Activated CD4-positive, alpha-beta T cell treated with anti-CD3 and anti-CD28 coated beads for 1 hour (primary cell): ENCODE measurements at places on chromosomes 6 and 20.

DNA sequence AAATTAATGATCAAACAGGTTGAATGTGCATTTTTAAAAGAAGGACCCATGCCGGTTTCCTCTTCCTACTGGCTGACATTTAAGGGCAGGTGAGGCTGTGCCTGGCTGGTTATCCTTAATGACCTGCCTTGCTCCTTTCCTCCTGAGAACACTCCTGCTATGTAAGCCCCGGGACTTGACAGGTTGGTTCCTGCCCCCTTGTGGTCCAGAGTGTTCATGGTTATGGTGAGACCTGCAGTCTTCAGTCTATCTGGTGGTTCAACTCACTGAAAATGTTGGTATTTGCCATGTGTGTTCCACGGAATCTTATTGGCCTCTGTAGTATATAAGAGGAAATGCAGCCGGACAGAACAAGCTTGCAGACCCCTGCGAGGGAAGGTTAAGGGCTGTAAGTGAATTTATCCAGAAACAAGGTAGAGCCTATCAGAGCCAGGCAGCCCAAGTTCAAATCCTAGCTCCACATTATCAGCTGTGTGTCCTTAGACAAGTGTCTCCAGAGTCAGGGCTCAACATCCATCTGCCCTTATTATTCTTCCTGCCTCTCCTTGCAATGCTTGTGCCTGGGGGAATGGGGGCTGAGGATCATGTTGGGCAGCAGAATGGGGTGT lies 5.2 kb upstream of the BPIFA3 start:
- DNase-seq: no peak

- DNase-seq: no peak
Measured at GRCh38 chr20:35015863-35016193, 60.2 kb downstream of the MYH7B start.

DNA sequence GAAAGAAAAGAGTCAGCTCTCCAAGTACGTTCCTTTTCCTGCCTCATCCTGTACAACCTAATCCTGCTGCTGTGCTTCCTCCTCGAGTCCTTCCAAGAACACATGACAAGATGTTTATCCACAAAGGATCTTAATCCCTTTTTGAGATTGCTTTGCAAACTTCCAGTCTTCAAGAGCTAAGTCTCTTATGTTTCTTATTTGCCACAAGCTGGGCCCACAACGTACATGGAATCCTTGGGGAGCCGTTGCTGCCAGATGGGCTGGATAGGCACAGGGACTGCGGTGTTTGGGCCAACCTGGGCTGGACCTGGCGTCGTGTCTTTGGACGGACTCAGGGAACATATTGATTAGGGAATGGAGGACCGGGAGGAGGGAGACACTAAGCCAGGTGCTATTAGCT lies 79.7 kb upstream of the AFDN start:
- no peak for DNase-seq

DNA sequence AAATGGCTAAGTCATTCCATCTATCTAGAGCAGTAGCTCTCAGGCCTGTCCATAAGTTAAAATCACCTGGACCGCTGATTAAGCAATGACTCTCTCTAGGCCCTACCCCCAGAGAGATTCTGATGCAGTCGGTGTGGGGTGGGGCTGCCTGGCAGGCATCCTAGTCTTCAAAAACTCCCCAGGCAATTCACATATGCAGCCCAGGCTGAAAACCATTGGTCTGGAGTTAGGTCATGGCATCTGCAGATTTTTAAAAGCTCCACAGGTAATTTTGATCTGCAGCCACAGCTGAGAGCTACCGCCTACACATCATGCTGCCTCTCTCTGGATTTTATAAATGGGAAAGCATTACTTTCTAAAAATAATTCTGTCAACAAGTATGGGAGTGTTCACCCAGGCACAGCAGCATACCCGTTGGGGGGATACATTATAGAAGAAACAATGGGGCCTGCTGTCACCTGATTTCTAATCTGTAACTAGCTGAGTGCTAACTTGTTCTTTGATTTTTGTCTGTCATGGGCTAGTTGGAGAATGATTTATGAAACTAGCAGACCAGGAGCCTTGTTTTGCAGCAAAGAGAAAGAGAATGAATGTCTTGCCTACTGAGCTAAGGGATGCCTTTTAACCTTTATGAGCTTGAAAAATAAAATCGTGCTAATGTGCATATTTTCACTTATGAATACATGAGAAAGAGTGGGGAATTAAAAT lies 44.1 kb upstream of the ATXN1 start:
- DNase-seq: no peak

- no peak for DNase-seq
Measured at GRCh38 chr6:22826961-22827360, 257.6 kb downstream of the HDGFL1 start.

DNA sequence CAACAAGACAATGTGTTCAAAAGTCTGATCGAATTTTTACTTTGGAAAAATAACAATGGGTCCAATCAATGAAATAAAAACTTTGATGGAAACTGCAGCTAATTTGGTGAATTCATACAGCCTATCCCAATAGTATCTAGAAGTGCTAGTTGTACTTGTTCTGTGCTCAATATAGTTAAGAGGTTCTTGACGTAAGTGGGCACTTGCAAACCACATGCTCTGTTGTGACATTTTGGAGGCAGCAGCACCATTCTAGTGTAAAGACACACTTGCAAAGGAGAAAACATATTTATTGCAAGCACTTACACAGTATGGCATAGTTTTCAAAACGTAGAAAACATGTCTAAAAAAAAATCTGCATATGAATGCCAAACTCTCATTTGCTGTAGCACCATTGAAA lies 6.7 kb upstream of the KLHL31 start:
- DNase-seq: no peak

DNA sequence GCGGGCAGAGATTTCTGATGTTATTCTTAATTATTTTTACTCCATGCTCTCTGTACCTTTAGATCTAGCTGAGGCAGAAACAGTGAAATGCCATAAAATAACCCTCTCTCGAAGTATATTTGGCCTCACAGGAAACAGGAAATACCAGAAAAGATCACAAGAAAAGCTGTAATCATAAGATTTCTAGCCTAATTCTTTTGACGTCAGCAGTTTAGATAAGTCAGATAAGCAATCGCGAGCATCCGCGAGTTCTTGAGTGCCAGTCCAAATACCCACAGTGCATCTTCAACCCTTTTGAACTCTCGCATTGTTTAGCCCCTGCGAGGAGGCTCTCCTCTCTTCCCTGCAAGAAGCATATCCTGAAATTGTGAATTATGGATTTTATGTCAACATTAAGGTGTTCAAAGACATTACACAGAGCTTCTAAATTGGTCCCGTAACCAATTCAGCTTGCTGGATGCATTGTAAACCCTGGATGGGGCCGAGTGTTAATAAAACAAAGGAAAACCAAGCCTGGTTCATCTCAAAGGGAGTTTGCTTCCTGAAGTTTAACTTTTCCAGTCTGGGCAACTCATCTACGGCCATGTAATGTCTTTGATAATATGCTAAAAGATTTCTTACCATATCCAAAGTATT lies 198.9 kb downstream of the MTFR2 start:
- DNase-seq: no peak

- DNase-seq: no peak
Measured at GRCh38 chr6:10272591-10272990, 142.3 kb downstream of the TFAP2A start.

GRCh38 chr6:155595284-155595683 lies 139.6 kb upstream of the NOX3 start:
- no peak for DNase-seq

- DNase-seq: no peak
Measured at GRCh38 chr6:5751525-5752390, 255.0 kb downstream of the NRN1 start.

- no peak for DNase-seq
Measured at GRCh38 chr20:44993343-44993742, 27.0 kb downstream of the STK4 start.

DNA sequence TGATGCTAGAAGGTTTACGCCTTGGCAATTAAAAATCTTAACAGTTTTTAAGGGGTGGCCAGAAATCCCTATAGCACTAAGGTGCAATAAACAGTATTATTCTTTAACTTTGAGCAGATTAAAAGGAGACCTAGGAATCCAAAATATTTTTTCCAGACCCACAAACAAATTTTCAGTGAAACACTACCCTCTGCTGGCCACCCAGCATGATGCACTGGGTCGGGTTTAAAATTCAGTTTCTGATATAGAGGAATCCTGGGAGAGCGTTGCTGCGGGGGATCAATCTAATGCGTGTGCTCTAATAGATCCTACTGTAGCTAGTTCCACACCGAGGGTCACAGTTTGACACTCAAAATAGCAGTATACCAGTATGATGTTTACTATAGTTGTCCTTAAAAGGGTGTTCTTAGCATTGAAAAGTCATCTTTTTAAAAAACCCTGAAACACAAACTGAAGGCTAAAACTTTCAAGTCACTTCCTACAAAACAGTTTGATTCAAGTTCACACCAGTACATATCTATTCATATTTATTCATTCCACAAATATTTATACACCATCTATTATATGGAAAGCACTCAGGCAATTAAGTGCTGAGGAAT lies 10.2 kb downstream of the UBE3D start:
- DNase-seq: no peak

DNA sequence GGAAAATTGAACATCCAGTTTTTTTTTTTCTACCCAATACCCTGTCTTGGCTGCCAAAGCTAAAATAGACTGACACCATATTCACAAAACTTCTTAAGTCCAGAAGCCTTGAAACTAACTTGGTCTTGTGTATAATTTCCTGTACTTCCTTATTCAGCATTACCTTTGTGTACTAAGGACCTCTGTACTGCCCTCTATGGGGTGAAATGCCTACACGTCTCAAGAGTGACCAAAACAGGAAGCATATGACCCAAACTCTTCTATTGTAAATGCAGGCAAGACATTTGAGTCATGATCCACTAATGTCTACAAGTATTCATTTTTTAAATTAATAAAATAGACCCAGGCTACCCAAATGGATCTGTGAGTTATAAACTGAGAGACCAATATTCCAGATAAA lies 50.4 kb downstream of the HMGCLL1 start:
- no peak for DNase-seq

GRCh38 chr6:157305670-157306653 lies 17.4 kb downstream of the TMEM242 start:
- DNase-seq: no peak

DNA sequence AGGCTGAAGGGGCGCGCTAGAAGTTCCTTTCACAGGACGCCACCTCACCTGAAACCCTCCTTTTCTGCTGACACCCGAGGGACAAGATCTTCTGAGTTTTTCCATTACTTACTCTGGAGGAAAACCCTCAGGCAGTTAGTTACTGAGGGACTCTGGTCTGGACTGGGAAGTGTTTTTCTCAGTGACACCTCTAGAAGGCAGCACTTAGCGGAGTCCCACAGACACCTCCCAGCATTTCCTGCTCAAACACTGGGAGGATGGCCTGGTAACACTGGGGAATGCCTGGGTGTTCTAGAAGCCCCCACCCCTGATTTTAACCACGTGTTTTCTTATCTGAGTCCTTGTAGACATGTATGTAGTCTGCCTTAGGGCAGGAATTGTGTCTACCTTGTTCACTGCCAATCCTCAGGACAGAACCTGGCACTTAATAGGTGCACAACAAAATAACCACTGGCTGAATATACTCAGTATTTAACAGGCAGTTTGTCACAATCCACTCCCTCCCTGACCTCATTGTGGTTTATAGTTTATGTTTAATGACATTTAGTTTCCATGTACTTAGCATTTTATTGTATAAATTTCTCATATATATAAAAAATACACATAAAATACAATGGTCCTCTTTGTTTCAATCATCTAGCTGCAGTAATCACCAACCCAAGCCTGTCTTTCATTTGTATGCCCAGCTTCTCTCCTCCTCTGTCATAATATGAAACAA lies 4.8 kb downstream of the GSTA3 start:
- no peak for DNase-seq

DNA sequence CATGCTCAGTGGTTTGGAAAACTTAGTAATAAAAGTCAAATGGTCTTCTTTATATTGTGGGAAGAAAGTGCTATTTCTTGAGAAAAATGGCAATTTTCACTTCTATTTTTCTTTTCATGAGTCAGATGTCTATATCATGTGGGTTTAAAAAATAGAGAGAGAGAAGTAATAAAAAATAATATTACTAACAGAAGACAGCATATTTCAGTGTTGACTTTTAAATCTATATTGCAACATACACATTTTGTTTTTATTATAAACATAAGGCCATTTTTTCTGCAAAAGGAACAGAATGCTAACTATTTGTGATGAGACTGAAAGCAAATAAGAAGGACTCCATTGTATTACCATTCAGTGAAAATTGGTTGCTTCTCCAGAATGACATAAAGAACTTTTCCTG lies 135.1 kb upstream of the CNR1 start:
- DNase-seq: no peak

GRCh38 chr6:168116975-168117899 lies 38.2 kb upstream of the FRMD1 start:
- no peak for DNase-seq
